Epithelial cell of alveolus of lung (primary cell): ENCODE measurements at places on chromosomes 5 and 9. TPM values are rescaled to one million over a fixed set of nuclear protein-coding genes. Genes with fewer than 3 reads are reported as not detected.

KCNIP1 gene
- total RNA-seq = not detected in 2 replicates

ISL1 gene
- not detected in 2 replicates for total RNA-seq

ADCY2 gene
- under 0.01 and 0.08 TPM in 2 replicates for total RNA-seq

BHMT gene
- total RNA-seq = 0.52 TPM in 1 of 2 replicates, not detected in the other

IDNK gene
- total RNA-seq = 0.48 and 2.3 TPM in 2 replicates

WNT8A gene
- not detected in 2 replicates for total RNA-seq

KCTD16 gene
- 0.40 and 1.7 TPM in 2 replicates for total RNA-seq

SEMA5A gene
- 20.8 and 21.3 TPM in 2 replicates for total RNA-seq

LVRN gene
- 0.13 TPM in 1 of 2 replicates, not detected in the other for total RNA-seq

TMEM174 gene
- not detected in 2 replicates for total RNA-seq

MARVELD2 gene
- 0.88 and 2.5 TPM in 2 replicates for total RNA-seq

C9orf85 gene
- 11.5 and 22.2 TPM in 2 replicates for total RNA-seq

LMX1B gene
- not detected in 2 replicates for total RNA-seq

ZNF189 gene
- 11.4 and 16.6 TPM in 2 replicates for total RNA-seq

RNF183 gene
- total RNA-seq = not detected in 2 replicates

RMRP gene
- total RNA-seq = 5,375 and 9,932 TPM in 2 replicates

SPDL1 gene
- 17.2 and 30.1 TPM in 2 replicates for total RNA-seq

SPATA31C1 gene
- not detected in 2 replicates for total RNA-seq

CCDC69 gene
- 3.5 and 13.6 TPM in 2 replicates for total RNA-seq

HINT2 gene
- 26.4 and 45.3 TPM in 2 replicates for total RNA-seq

KIAA1958 gene
- 1.2 and 3.0 TPM in 2 replicates for total RNA-seq

CSF1R gene
- under 0.01 TPM in 1 of 2 replicates, not detected in the other for total RNA-seq

CAVIN4 gene
- total RNA-seq = 0.65 and 1.9 TPM in 2 replicates

SLC6A18 gene
- total RNA-seq = not detected in 2 replicates

PALM2AKAP2 gene
- total RNA-seq = 11.9 and 16.3 TPM in 2 replicates

ENTR1 gene
- 30.3 and 40.9 TPM in 2 replicates for total RNA-seq

GARIN3 gene
- not detected in 2 replicates for total RNA-seq

SOHLH1 gene
- total RNA-seq = not detected in 2 replicates

PCDHB9 gene
- total RNA-seq = 0.08 TPM in 1 of 2 replicates, not detected in the other

CCDC152 gene
- 2.1 and 4.4 TPM in 2 replicates for total RNA-seq

NR2F1-AS1 gene
- 25.6 and 33.9 TPM in 2 replicates for total RNA-seq

ENHO gene
- not detected in 2 replicates for total RNA-seq

ADGRV1 gene
- 0.13 and 0.32 TPM in 2 replicates for total RNA-seq

COL23A1 gene
- total RNA-seq = not detected in 2 replicates

NPR3 gene
- 2.7 and 26.7 TPM in 2 replicates for total RNA-seq

PAEP gene
- 0.65 TPM in 1 of 2 replicates, not detected in the other for total RNA-seq

TIMD4 gene
- total RNA-seq = not detected in 2 replicates
